ENCODE measurements at places on chromosomes 7 and 10.

- no peak for DNase-seq
Measured at GRCh38 chr7:76231071-76231470, 29.4 kb downstream of the SRRM3 start.

DNA sequence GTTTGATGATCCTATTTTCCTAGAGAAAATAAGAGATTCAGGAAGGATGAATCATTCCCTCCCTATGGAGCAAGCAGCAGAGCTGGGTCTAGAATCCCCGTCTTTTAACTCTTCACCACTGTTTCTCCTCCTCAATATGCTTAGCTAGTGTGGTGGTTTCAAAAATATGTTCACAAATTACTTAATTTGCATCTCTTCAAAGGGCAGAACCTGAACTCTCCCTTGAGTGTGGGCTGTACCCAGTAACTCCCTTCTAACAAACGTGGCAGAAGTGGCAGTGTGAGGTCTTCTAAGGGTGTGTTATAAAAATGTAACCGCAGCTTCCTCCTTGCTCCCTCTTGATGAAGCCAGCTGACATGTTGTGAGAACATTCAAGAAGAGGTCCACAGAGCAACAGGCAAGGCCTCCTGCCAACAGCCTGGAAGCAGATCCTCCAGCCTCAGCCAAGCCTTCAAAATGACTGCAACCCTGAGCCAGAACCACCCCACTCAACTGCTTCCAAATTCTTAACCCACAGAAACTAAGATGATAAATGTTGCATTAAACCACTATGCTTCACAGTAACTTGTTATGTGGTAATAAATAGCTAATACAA, 36.6 kb downstream of the SRPK2 start:
- DNase-seq = no peak

DNA sequence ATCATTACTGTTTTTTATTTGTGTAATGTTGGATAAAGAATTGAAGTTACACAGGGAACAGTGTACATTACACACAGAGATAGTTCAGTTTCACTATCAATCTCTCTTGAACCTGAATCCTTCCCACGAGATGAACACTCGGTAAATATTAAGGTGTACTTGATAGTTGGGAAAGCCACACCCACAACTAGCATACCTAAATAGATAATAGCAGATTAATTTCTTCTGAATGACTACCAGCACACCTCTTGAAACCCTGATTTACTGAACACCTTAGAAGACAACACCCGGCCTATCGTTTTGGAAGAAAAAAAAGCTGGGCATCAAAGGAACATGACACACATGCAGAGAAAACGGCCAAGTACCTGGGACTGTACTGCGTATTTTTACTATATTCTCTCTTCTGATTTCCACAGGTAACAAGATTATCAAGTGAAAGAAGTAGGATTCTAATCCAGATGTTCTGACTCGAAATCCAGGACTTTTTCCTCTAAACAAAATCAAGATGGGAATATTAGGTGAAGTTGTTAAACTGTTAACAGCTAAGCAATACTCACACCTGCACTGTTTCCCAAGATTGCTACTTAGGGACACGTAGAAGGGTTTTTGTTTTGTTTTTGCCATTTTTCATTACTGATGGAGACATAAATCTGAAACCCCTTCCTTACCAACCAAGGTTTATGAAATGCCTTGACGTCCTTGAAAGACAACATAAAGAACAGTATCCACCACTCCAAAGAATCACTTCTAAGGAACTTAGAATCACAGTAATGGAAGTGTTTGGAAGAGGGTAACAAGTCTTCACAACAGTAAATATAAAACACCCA, 1.0 kb downstream of the CCDC186 start:
- no peak for DNase-seq

DNA sequence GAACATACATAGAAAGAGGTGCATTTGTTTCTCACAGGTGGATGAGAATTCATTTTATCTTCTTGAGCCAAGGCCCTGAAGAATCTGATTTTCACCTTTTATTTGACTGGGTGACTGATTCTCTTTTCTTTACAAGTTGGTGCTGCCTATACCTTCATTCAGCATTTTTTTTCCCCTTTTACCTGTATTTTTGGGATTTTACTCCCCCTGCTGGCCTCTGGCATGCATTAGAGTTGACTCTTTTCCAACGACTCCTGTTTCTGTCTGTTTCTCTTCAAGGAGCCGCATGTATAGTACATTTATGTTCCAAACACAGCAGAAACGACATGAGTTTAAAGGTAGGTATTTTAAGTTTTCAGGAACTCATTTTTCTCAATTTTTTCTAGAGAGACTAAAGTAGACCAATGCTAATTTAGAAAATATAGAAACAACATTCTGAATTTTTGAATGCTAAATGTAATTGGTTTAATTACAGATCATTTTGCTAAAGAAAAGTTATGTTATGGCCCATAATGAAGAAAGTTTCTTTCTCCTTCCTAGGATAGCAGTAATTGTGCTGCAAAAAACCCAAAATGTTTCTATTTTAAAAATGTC, 149.8 kb upstream of the HDAC9 start:
- DNase-seq = peak; percentile 28

- no peak for DNase-seq
Measured at GRCh38 chr10:61692447-61693010, 29.8 kb downstream of the CABCOCO1 start.

DNA sequence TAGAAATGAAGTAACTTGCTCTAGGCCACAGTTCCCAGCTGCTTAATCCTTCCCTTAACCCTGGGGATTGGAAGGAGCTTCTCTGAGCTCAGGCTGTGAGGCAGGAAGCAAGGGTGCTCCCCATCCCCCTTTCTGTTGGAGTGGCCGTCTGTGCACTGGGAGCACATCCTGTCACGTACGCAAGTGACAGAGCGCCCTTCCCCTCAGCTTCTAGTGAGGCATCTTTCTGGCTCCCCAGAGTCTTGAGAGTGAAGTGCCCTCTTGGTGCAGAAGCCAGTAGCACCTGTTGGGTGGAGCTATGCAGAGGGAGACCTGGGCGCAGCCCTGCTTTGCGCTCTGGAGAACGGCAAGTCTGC, 47.8 kb downstream of the SHH start:
- no peak for DNase-seq

GRCh38 chr7:35339811-35340210, 85.9 kb upstream of the TBX20 start:
- no peak for DNase-seq

DNA sequence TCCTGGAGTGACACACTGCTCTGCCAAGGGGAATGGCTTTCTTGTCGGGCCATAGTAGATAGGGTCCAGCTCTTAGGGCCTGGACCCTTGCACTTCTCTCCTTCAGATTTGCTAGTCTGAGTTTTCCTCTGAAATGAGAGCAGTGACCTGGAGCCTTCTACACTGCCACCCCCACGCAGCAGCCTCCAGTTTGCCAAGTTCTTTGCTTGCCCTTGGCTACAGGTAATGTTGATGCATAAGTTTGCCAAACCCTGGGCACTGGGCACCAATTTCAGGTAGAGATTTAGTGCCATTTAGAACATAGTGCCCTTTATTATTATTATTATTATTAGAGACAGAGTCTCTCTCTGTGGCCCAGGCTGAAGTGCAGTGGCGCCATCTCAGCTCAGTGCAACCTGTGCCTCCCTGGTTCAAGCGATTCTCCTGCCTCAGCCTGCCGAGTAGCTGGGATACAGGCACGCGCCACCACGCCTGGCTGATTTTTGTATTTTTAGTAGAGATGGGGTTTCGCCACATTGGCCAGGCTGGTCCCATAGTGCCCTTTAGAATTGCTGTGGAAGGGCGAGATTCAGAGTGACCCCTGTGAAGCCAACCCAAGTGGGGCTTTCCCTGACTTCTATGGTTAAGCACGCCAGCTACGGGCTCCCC, 14.5 kb downstream of the EEPD1 start:
- DNase-seq = no peak

DNA sequence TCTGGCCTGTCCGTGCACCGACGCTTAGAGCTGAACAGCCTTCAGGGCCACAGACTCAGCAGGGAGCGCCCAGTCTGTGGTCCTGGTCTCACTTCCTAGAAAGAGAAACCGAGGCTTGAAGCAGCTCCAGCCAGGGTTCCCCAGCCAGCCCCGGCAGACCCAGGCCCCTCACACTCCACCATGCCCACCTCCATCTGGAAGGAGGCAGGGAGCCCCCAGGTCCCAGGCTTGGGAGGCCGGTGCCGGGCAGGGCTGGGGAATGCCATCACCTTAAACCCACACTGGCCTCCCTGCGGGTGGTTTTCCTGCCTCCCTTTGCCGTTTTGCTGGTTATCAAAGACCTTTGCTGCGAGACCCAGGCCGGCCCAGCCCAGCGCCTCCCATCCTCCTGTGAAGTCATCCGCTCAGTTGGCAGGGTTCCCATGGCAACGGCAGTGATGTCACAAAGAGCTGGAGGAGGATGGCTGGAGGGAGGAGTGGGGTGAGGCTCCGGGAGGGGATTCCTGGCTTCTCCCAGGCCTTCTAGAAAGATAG, 24.0 kb downstream of the ELFN1 start:
- DNase-seq = peak; percentile 8

DNA sequence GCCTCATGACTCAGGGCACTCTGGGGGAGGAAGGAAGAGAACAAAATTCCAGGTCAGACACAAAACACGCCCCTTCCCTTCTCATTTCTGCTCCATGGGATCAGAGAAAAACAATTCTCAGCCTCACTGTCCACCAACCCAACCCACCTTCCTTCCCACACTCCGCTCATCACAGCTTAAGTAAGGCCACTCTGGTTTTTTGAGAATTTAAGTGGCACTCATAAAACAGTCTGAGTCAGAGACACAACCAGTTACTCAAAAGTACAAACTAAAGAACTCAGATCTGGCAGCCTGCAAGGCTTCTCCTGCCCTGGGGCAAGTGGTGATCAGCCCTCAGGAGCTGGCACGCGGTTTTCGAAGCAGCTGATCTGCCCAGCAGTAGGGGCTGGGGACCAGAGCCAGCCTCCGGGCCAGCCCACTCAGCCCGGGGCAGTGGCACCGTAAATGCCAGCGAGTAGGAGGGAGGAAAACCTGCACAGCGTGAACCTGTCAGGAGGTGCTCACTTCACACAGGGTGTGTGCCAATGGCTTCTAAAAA, 39.1 kb upstream of the ABLIM1 start:
- no peak for DNase-seq

- DNase-seq = no peak
Measured at GRCh38 chr10:45627412-45628048, 45.0 kb downstream of the ZFAND4 start.

DNA sequence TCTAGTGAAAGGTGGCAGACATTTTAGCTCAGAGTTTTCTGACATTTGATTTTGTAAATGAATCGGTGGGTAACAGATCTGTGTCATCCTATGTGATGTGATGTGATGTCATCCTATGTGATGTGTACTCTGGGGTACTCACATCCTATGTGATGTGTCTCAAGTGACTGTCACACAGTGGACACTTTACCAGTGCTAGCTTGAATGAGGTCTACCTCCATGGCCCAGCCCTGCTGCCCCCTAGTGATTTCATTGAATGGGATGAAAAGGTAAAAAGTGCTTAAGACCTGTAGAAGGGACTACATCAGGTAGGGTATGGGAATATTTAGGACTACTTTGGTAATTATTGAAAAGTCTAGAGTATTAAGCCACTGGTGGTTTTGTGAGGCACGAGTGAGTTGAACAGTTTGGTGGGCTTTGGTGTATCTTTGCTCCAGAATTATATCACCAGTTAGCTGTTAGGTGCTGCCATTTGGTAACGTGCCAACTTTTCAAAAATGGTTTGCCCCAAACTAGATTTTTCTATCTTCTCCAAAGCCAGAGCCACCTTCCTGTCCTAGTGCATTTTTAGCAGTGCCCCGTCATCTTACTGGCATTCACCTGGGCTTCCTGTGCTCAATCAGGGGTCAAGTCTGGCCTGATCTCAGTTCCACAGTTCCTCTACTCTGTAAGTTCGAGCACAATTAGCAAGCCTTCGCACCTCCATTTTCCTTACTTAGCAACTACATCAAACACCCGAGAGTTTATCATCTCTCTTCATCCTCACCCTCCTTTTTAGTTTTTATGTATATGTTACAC, 9.7 kb downstream of the EIF4H start:
- DNase-seq = no peak

GRCh38 chr10:70274643-70275042, 9.2 kb downstream of the NPFFR1 start:
- no peak for DNase-seq

- DNase-seq = no peak
Measured at GRCh38 chr7:135833642-135834041, 85.0 kb upstream of the FAM180A start.

GRCh38 chr7:127657500-127657899, 5.5 kb downstream of the SND1 start:
- DNase-seq = no peak
